Fibroblast of lung (primary cell): ENCODE measurements at places on chromosomes 5 and 9.

GRCh38 chr5:129909225-129909624 is 5.0 kb downstream of the CHSY3 start:
- DNase-seq: no peak

- peak; percentile 92 for DNase-seq
Measured at GRCh38 chr5:150622157-150622556, 18.3 kb upstream of the SYNPO start.

- peak; percentile 82 for DNase-seq
Measured at GRCh38 chr5:30502277-30502676, 691.2 kb upstream of the CDH6 start.

GRCh38 chr5:17803971-17804370 is 169.7 kb downstream of the TAF11L14 start:
- DNase-seq: no peak

- DNase-seq: no peak
Measured at GRCh38 chr9:134939080-134939733, 21.5 kb upstream of the FCN1 start.

GRCh38 chr5:180178531-180179441 is 30.2 kb downstream of the RASGEF1C start:
- DNase-seq: no peak

- DNase-seq: no peak
Measured at GRCh38 chr9:128024761-128025308, 42.3 kb downstream of the NAIF1 start.

- DNase-seq: no peak
Measured at GRCh38 chr9:85269811-85270210, 471.9 kb downstream of the AGTPBP1 start.

GRCh38 chr9:108671176-108671575 is 184.6 kb downstream of the ACTL7B start:
- peak; percentile 28 for DNase-seq

DNA sequence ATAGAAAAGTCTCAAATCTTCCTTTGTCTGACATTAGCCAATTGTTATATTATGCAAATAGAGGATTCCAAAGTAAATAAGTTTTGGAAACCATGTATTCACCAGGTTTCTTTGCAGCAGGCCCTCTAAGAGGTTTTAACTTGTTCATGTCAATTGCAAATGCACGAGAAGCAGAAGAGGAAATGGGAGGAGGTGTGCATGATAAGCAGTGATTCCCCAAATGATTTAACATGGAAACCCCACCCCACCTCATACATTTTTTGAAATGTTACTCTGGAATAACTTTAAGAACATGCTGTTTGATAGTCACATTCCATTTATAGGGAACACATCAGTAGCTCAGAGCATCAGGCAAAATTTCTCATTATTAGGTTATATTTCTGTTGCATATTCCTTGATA is 190.7 kb downstream of the DOCK8 start:
- no peak for DNase-seq

- peak; percentile 92 for DNase-seq
Measured at GRCh38 chr9:34139477-34140146, 13.1 kb upstream of the DCAF12 start.

- no peak for DNase-seq
Measured at GRCh38 chr9:20880271-20880670, 151.2 kb downstream of the HACD4 start.

- DNase-seq: peak; percentile 38
Measured at GRCh38 chr9:94952565-94953373, 226.3 kb downstream of the AOPEP start.

DNA sequence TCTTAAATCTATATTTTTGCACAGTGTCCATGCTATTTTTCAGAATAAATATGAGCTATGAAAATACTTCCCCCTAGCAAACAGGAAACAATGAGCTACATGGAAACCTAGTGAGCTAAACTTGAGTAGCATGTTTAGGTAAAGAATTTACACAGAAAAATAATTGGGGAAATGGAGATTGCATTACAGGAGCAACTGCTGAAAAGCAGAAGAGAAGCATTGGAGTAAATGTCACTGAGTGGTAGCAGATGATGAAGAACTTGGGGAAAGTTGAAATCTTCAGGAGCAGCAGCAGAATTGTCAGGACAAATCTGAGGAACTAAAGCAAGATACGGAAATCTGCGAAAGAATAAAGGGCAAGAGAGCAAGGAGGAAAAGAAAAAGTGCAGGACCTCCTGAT is 610.3 kb downstream of the TLE1 start:
- no peak for DNase-seq

- DNase-seq: no peak
Measured at GRCh38 chr9:89530726-89531125, 32.8 kb upstream of the SEMA4D start.

DNA sequence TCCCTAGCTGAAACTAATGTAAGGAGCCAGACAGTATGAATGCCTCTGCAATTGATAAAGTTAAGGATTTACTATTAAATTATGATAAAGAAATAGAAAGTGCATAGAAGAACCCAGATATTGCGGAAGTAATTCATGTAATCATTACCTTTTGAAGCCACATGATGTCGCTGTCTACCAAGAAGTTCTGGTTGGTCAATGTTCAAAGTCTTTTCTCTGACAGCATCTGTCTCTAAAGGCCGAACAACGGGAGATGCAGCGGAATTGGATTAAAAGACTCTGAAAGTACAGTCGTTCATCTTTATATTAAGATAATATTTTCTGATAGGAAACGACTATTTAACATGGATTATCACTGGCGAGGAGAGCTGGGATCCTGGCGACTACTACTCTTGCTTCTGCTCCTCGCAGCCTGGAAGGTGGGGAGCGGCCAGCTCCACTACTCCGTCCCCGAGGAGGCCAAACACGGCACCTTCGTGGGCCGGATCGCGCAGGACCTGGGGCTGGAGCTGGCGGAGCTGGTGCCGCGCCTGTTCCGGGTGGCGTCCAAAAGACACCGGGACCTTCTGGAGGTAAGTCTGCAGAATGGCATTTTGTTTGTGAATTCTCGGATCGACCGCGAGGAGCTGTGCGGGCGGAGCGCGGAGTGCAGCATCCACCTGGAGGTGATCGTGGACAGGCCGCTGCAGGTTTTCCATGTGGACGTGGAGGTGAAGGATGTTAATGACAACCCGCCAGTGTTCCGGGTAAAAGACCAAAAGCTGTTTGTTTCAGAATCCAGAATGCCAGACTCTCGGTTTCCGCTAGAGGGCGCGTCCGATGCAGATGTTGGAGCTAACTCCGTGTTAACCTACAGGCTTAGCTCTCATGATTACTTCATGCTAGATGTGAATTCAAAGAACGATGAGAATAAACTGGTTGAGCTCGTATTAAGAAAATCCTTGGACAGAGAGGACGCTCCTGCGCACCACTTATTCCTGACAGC is at the start of gene PCDHA8:
PCDHA8 (plus strand) TSS at position 210 of the 985 bp plus-strand sequence; CDS start at position 345, 135 bp downstream.
- no peak for DNase-seq

- DNase-seq: peak; percentile 15
Measured at GRCh38 chr5:84480873-84481637, 96.4 kb upstream of the EDIL3 start.

DNA sequence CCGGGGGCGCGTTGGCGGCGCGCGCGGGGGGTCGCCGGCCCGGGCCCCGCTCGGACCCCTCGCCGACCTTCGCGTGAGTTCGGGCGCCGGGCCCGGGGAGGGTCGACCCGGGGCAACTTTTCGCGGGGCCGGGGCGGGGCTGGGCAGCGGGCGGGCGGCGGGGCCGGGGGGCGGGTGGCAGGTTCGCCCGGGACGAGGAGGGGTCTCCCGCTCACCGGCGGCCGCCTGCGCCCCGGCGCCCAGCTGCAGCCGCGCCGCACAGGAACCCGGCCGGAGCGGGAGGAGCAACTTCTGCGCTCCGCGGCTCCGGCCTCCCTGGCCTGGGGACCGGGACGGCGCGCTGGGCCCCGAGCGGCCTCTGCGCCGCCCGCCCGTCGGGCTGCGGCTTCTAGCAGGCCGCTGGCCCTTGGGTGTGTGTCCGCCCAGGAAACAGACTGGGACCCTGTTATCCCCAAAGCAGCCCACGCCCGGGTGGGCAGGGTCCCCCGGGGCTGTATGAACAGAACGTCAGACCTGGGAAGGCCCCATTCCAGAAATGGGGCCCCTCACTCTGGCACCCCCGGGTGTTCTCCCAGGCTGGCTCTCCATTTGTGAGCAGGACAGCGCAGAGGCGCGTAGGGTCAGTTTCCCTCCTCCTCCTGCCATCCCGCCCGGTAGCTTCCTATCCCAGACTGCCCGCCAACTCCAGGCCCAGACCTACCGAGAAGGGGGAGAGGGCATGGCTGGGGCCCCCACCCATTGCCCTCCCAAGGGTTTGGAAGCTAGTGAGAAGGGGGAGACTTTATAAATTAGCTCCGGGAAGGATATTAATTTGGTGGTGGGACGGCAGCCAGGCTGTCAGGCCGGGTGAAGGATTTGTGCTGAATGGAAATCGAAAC is 708 bp downstream of the RXRA start:
- DNase-seq: peak; percentile 34

- DNase-seq: no peak
Measured at GRCh38 chr5:1819458-1819857, 18.3 kb downstream of the NDUFS6 start.

- DNase-seq: peak; percentile 23
Measured at GRCh38 chr5:15821506-15821905, 321.5 kb downstream of the FBXL7 start.

- no peak for DNase-seq
Measured at GRCh38 chr5:79720096-79720495, 30.5 kb downstream of the CMYA5 start.

DNA sequence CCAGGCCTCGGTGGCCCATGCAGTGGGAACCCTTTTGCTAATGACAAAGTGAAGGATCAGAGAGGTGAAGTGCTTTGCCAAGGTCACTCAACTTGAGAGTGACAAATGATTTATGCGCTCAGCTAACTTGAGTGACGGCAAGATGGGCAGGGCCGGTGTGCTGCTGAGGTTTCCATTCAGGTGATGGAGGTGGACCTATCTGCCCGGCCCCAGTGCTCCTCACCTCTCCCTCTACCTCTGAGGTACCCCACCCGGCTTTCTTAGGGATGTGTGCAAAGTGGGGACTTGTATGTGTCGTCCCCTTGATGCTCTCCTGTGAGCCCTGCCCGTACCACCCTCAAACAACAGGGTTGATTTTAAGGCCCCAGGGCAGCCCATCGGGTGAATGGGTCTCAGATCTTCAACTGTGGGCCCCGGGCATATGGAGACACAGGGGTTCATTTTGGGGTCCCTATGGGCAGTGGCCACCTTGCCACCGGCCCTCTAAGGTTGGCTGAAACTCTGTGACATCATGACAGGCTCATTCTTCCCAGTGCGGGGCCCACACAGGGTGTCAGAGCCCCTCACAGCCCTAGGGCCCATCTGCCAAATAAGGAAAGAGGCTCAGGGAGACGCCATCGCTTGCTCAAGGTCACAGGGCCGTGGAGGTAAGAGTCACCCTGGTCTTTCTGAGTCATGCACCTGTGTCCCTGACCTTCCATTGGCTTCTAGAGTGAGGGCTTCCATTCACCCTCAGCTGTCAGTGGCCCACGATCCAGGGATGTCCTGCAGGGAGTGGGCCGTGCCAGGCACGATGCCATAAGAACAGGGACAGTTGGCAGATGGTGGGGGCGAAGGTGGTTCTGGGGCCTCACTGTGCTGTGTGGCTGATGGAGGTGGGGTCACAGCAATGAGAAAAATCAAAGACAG is 170.6 kb upstream of the MVB12B start:
- no peak for DNase-seq

DNA sequence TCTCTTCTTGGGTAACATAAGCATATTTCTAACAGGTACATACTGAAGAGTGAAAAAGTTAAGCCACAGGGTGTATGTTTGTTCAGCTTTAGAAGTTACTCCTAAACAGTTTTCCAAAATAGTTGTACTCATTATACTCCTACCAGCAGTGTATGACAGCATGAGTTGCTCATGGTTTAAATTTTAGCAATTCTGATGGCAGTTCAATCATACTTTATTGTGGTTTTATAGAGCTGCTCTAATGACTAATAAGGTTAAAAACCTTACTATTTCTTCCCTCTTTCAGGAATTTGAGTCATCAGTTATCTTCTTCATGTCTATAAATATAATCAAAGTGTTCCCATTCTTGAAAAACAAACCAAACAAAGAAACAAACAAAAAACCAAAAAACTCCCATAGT is 81.5 kb downstream of the CAAP1 start:
- DNase-seq: peak; percentile 5

DNA sequence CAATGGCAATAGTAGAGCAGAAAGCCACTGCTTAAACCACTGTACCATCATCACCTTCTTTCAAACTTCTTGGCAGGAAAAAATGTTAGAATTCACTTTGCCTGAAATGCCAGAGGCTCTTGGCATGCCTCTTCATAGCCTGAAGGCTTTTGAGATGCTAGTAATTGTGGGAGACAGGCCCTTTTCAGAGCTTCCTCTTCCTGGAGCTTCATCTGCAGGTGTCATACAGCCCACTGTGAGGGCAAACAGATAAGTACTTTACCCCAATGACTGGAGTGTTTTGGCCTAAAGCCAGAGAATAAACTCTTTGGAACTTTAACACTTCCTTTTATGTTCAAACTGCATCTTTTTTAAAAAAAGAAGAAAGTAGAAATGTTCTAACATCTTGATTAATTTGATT is 81.3 kb upstream of the TMEM171 start:
- peak; percentile 8 for DNase-seq

GRCh38 chr5:88555674-88556073 is 287.0 kb upstream of the TMEM161B start:
- DNase-seq: peak; percentile 52

DNA sequence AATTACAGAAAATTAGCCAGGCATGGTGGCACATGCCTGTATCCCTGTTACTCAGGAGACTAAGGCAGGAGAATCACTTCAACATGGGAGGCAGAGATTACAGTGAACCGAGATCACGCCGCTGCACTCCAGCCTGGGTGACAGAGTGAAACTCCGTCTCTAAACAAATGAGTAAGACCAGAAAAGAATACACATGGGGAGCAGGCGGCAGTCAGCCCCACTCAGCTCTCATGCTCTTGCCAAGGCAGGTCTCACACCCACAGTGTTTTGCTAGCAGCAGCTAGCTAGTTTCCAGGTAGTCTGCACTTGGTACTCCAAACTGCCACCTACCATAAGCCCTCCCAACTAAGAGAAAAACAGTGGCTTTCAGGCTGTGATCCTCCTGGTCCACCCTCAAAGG is 722.3 kb upstream of the CTNND2 start:
- DNase-seq: no peak

DNA sequence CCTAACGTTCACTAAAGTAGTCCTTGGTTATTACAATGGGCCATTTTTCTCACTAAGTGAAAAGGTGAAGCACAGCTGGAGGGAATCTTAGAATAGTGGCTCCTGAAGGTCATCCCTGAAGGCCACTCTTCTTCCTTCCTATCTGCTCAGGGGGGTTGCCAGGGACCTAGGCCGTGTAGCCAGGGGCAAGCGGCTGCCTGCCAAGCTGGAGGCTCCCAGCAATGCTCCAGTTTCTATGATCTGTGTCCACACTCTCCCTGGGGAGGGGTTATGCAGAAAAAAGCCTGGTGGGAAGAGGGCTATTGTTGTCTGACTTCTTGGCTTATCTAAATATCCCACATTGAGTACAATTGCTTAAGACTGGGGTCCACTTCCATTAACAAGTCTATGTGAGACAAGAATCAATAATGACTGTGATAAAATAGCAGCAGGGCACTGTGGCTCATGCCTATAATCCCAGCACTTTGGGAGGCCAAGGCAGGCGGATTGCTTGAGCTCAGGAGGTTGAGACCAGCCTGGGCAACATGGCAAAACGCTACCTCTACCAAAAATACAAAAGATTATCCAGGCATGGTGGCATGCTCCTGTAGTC is 3.8 kb downstream of the NMRK1 start:
- DNase-seq: no peak

GRCh38 chr9:110192531-110193261 is 15.3 kb downstream of the C9orf152 start:
- peak; percentile 81 for DNase-seq
